Right hindlimb (tissue), 1 donor: ENCODE measurements at places on chromosomes 3 and 15.

- DNase-seq: no peak
These were observed 52.8 kb downstream of the CALML4 start for GRCh38 chr15:68152342-68152741.

- no peak for DNase-seq
These were observed 4.9 kb downstream of the RFTN1 start for GRCh38 chr3:16508591-16508995.

GRCh38 chr3:94225148-94225865 lies 162.4 kb downstream of the NSUN3 start:
- DNase-seq: no peak

DNA sequence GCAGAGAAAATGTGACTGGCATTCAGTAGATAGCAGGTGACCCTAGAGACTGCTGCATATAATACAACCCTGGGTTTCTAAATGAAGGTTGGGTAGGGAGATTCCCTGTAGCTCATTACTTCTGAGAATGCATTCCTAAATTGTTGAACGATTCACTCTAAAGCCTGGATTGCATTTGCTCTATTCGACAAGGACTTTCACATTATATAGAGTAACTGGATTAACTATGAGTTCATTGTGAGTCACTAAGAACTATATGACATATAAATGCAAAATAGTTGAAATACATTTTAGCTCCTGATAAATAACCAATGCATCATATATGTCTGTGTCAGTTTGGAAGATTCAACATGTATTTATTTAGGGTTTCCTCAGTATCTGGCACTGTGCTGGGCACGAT lies 294.7 kb upstream of the CCDC54 start:
- DNase-seq: no peak

DNA sequence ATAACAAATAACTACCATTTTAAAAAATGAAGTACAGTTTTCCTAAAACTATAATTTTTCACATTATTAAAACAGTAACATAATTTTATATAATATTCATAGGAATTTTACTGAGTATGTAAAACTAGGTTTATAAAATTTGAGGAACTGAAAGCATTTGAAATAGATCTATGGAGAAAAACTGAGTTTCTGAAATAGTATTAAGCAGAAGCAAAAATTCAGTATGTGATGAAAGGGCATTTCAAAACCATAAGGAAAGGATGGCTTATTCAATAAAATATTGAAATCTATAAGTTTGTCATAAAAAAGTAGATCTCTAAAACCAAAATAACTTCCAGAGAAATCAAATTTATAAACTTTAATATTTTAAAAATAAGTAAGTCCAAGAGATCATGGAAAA lies 53.4 kb downstream of the GBE1 start:
- DNase-seq: no peak

DNA sequence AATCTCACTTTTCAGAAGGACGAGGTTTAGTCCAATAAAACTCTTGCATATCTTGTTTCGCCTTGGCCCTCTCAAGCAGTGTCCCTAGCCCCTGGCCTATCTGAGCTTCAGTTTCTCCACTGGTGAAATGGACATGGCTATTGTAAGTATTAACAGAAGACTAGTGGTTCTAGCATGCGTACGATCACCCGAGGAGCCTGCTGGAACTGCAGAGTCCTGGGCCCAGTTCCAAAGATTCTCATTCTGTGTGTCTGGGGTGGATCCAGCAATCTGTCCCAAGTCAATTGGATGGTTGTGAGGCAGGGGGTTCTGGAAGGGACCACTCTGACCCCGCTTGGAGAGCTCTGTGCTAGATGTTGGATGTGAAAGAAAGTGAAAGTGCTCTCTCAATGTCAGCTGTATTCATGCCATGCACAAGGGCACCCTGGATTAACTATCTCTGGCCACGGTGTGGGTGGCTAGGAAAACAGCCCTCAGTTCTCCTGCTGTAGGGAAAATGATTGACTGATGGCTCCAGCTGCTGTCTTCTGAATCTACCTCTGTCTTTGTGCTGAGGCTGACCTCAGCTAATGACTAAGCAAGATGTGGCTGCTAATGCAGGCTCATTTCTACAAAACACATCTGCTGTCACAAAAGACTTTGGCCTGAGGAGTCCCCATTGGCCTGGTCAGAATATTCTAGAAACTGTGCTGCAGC lies 1.9 kb upstream of the PLA1A start:
- no peak for DNase-seq

DNA sequence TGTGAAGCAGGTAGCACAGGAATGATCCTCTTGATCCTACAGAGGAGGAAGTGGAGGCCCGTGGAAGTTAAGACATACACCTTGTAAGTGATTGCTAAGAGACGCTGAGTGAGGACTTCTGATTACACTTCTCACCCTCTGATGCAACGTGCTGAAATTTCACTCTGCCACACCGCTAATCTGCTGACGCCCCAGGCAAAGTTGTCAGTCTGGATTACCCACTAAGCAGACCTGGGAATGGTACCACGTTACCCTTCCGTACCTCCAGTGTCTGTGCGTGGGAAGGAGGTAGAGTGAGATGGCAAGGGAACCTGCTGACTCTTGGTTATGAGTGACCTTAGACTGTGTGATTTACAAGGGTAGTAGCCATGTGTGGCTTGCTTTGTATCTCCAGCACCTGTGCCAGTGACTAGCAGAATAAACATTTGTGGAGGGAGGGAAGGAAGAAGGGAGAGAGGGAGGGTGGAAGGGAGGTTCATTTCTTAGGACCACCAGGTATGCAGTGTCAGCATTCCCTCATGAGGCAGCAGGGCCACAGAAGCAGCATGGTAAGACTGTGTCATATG lies 115.0 kb downstream of the ALDH1A2 start:
- DNase-seq: no peak

- DNase-seq: no peak
These were observed 68.2 kb downstream of the SPRED1 start for GRCh38 chr15:38320866-38321265.

- no peak for DNase-seq
These were observed 134.8 kb upstream of the MEF2A start for GRCh38 chr15:99430881-99431401.

DNA sequence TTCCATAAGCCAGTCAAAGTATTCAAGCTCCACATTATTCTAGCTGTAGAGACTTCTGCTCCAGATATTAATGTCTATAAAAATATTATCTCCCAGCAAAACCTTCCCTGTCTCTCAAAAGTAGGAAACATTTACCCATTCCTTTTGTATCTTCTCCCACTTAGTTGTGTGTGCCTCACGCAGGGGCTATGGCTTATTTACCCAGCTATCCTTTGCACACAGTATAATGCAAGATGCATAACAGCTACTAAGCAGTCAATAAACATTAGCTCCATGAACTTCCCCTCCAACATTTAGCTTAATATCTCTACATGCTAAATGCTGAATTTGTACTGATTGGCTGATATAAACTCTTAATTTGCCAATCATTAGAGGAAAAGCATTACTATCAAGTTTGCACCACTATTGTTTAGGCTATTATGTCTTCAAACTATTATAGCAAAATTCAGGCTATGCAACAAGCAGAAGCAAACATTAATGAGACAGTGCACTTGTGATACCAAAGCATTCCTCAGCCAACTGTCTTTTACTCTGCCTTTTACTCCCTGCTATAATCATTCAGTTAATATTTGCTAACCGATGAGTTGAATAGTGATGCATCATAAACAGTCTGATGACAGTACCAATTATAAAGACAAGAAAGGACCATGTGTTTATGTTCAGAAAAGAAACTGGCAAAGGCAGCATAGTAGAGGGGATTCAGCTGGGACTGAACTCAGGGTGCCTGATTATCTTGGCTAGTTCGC lies 81.2 kb downstream of the PLCH1 start:
- DNase-seq: no peak

DNA sequence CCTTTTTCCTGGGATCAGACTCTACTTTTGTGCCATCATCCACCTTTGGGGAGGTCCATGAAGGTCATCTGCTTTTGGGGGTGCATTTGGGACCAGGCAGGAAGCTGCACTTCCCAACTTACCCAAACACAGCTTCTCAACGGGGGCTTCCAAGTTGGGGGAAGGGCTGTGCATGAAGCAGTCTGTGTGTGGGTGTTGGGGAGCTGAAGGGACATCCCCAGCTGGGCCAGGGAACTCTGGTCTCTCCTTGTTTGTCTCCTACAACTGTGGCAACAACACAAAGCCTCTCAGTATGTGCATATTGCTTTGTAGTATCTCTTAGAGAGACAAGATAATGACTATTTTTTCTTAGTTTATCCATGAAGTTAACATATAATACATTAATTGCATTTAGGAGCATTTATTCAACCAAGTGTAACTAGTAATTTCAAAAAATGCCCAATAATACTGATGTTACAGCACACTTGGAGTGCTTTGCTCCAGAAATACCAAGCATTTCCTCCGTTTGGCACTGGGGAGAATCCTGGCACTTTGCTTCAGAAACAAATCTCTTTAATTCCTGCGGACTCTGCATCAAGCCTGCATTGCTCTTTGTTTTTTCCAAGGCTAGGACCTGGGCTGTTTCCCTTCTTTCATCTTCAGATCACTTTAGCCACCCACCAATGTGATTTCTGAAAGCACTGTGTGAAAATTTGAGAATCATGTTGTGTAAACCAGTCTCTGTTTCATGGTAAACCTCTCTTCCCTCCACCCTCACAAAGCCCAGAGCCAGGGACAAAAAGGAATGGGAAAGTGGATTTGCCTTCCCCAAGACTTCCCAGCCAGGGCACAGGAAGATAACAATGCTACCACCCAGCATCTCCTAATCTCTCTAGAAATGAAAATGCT lies 126.2 kb upstream of the PFN2 start:
- no peak for DNase-seq

DNA sequence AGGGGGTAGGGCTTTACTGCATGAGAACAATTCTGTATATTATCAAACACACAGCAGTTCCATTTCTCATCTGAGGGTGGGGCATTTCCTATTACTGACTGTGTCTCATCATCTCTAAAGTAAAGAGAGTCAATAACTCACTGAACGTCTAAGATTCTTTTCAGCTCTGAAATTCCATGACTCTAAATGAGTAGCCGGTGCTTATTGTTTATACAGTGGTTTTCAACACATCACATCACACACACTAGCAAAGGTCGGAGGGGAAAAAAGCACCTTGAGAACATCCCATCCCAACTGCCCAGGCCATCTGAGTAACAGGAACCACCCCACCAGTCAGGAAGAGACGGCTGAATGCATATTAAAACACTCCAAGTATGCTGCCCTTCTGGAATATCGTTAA lies 196.0 kb downstream of the SUCLG2 start:
- no peak for DNase-seq

GRCh38 chr15:26686547-26687187 lies 86.2 kb downstream of the GABRB3 start:
- no peak for DNase-seq

DNA sequence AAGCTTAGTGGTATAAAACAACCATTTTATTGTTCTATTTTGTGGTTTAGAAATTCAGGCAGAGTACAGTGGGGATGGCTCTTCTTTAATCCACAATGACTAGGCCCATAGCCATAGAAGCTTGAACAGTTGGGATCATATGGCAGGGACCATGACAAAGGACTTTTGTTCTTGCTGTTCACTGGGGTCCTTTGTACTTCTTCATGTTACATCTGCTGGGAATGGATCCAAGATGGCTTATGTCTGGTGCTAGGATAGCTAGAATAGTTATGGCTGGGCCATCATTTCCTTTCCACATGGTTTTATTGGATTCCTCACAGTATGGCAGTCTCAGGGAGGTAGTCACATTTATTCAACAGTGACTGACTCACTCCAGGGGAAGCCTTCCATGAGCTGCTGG lies 427.9 kb upstream of the AGTR1 start:
- DNase-seq: no peak

DNA sequence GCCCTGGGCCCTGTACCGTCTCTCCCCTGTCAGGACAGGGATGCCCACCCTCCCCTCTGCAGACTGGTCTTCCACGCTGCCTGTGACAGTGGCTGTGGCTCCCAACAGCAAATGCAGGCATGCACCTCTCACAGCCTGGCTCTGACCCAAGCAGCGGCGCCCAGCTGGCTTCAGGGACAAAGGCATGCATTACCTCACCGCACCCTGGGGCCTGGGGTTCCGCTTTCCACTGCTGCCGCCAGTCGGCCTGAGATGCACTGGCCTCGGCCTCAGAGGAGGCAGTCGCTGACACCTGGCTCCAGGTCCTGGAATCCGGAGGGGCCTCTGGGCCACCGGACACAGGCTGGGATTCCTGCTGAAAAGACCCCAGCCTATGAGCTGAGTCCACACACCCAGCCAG lies 70.3 kb downstream of the SCN5A start:
- DNase-seq: peak; percentile 51

DNA sequence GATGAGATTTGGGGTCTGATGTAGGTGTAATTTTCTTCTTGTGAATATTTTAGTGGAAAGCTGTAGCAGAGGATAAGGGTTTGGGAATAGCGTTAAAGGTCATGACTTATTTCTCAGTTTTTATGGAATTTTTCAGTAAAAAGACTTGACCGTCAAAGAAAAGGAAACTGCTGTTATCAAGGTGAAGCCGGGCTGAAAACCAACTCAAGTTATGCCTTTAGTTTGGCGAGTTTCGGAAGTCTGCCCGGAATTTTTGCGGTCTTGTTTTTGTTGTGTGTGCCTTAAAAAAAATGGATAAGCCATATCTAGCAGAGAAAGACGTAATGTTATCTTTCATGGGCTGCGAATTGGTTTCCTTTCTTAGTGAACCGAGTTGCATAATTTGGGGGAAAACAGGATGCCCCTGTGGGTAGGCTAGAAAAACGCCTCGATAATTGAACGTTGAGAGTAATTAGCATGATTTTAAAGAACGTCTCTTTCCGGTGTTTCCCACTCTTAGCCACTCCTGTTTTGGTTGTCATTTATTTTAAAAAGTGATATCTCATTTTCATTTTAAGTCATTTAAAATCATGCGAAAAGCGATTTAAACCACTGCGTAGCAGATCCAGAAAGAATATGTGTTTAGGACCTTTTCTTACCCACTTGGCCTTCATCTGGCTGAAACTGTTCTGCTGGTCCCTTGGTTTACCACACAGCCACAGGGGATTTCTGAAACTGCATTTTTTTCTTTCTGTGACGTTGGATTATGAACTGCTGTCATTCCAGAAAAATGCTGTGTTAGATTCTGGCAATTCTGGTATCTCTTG lies 1.1 kb downstream of the NFKBIZ start:
- DNase-seq: peak; percentile 32

DNA sequence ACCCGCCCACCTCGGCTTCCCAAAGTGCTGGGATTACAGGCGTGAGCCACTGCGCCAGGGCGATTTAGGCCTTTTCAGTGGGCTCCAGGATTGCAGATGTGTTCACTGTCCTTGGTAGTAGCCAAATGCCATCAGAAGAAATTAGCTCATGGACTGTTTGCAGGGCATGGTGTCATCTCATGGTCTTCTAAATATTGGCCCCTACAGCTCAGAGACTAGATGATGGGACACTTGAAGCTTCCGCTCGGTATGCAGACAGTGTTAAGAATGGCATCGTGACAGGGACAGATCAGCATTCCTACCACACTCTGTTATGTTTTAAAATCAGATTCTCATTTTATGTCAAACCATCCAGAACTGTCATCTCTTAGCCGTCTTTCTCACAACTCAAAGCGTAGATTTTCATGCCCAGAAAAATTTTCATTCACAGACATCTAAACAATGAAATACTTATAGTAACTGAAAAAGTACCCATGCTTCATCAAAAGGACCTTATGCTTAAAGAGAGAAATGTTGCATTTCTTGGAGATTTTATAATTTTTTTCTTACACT lies 24.9 kb downstream of the SLCO3A1 start:
- no peak for DNase-seq
